ELF-1 (cell line): ENCODE measurements at places on chromosomes 2 and 18.

DNA sequence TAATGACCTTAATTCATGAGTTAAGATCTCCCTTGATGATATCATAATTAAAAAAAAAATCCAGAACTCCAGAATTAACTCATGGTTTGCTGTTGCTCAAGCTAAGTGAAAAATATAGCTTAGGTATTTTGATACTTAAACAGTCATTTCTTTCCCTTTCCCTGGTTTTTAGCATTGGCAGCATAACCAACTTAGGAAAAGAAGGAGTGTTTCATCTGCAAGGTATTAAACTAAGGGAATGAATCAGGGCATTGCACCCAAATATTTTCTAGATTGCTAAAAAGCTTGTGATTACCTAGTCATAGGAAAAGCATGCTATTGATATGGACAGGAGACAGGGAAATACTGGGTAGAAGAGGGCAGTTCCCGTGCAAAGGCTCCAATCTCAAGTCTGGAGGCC lies 207.2 kb downstream of the LRP1B start:
- DNase-seq = no peak

GRCh38 chr2:225270053-225270452 lies 129.5 kb upstream of the NYAP2 start:
- no peak for DNase-seq

- DNase-seq = peak; percentile 74
Observed at GRCh38 chr2:172931256-172931894, 144.3 kb upstream of the MAP3K20 start.

DNA sequence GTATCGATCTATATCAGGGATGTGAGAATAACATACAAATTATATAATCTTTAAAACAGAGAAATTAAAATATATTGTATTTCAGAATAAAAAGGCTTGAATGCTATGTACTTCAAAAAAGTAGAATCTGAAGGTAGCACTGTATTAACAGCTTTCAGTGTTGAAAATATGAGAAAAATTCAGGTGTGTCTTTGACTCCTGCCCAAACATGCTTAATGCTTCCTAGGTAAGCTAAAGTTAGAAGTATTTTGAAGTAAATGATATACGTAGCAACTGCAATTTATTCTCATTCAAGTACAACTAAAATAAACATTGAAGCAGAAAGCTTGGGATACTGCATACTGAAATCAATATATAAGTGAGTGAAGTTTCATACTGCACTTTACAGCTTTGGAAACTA lies 1082.0 kb upstream of the ACVR2A start:
- no peak for DNase-seq

GRCh38 chr2:8581234-8581561 lies 100.7 kb upstream of the ID2 start:
- no peak for DNase-seq

- no peak for DNase-seq
Observed at GRCh38 chr2:2782007-2782406, 450.9 kb upstream of the MYT1L start.

GRCh38 chr2:42806786-42807185 lies 14.4 kb upstream of the HAAO start:
- DNase-seq = no peak

DNA sequence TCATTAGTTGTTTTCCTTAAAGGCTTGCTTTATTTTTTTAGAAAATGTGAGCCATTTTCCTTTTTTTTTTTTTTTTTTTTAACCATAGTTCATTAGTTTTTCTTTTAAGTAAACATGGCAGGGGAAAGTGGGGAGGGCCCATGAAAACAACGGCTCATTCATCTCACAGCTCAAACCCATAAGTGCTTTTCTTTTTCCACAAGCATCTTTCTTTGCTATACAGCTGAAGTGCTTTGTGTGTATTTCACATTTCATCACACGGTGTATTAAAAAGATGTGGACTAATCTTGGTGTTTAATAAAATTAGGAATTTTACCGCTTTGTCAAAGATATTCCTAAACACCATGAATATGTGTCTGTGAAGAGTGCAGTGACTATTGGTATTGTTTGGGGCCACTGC lies 41.6 kb downstream of the RHBDD1 start:
- DNase-seq = no peak

- DNase-seq = no peak
Observed at GRCh38 chr2:13091455-13091854, 374.7 kb downstream of the TRIB2 start.

- no peak for DNase-seq
Observed at GRCh38 chr18:9665314-9665713, 42.8 kb upstream of the RAB31 start.

DNA sequence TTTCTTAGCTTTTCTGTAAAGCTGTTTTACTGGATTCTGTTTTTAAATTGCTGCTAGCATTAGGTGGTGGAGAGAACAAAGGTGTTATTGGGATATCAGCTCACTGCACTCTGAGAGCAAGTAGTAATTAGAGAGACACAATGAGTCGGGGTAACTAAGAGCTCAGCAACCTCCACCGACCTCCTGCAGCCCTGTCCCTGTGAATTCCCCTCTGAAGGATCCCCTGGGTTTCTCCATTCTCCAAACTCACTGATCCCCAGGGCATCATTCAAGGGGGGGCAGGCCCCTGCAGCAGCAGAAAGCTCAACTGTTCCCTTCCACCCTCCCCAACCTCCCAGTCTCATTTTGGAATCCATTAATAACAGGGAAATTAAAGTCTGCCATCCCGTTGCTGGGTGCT lies 73.0 kb downstream of the MTCL1 start:
- DNase-seq = peak; percentile 51

DNA sequence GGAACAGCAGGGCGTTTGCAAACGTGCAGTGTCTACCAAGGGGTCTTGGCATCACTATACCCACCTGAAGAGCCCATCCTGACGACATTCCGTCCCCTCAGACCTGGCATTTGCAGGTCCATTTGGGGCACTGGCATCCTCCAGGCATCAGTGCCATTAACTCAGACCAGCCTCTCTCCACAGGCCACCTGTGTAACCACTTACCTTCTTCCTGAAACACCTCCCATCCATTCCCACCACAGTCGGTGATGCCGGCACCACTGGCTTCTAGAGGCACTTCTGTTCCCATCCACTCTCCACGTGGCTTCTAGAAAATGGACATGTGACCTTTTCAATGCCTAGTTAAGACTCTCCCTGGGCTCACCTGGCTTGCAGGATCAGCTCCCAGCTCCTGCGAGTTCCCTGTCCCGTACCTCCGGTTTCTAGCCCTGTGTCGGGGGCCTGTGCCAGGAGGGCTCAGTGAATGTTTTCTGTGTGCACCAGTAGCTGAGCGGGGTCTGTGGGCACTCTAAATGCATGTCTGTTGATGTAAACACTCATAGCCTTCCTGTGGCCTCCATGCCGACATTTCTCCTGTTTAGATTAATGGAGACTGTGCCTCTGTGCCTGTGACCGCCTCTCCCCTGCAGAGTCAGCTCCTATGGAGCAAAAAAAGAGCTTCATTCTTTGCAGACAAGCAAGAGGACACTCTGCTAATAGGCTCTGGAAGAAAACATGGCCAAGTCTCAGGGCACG lies 458.0 kb upstream of the HS6ST1 start:
- no peak for DNase-seq

GRCh38 chr2:216690456-216690852 lies 4.9 kb downstream of the IGFBP5 start:
- no peak for DNase-seq

DNA sequence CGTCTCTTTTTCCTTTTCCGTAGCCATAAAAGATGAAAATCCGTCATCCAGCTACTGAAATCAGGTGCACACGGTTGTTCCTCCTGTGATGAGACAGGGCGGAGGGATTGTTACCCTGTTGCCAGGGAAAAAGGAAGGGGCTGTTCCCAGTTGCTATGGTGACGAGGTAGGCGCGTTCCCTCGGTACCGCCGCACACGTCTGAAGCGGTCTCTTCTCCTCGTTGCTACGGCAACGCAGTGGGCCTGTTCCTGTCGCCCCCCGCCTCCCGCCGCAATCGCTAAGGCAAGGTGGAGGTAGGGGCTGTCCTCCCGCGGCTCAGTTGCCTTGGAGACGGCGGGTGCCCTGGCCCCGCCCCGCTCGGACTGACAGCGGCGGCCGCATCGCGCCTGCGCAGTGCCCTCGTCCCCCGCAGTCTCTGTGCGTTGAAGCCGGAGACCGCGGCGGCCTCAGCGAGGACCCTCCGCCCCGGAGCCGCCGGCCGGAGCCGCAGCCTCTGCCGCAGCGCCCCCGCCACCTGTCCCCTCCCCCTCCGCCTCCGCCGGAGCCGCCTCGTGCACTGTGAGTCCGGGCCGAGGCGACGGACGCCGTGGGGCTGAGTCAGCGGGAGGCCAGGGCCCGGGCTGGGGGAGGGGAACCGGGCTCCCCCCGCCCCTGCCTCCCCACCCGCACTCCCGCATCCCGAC lies at the start of gene MAPRE3:
Gene MAPRE3, plus strand, starts transcription at position 394 of the 684 bp plus-strand sequence. CDS start 51,582 bp downstream, outside the sequence.
- DNase-seq = peak; percentile 98

DNA sequence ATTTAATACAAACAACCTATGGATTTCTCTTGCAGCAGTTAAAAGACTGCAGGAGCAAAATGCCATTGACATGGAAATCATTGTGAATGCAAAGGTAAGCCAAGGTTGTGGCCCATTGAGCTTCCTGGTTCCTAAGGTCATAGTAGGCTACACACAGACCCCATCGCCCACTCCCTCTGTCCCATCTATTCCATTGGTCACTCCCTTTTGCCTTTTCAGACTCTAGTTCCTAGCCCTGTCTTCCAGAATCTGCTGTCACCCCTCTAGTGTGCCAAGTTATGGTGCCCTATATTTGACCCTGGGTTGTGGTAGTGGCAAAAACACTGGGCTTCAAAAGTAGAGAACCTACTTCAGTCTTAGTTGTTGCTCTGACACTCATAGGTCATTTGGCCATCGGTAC lies 44.7 kb downstream of the UGP2 start:
- no peak for DNase-seq

DNA sequence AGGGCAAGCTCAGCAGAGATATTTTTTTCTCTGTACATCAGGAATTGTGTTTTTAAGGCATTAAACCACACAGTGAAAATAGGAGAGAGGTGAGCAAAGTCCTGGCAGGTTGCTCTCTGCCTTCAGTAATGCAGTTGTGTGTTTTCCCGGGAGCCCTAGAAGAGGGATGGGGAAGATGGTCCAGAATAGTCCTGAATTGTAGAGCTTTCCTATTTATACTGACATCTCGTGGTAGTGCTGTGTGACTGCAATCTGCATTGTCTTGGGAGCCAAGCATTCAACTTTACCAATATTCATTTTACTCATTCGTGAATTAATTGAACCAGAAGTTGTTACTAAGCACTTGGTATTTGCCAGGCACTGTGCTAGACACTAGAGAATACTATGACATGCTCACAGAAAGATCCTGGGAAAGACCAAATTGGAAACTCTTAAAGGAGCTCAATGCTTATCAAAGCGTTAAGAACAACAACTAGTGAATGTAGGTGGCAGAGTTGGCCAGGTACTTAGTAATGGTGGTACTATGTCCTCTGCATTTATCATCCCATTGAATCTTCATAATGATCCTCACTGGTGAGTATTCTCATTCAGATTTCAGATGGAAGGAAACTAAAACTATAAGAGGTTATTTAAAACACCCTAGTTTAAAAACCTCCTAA lies 214.6 kb downstream of the TRIB2 start:
- no peak for DNase-seq

DNA sequence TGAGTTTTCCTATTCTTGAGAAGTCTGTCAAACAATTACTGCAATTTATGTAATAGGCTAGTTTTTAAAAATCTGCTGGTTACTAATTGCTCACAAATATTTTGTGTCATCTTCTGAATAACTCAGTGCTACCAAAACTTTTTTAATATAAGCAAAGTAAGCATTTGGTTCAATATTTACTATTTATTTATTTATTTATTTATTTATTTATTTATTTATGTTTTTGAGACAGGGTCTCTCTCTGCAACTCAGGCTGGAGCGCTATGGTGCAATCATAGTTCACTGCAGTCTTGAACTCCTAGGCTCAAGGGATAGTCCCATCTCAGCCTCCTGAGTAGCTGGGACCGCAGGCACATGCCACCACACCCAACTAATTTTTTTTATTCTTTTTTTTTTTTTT lies 60.4 kb upstream of the CDH20 start:
- DNase-seq = no peak

DNA sequence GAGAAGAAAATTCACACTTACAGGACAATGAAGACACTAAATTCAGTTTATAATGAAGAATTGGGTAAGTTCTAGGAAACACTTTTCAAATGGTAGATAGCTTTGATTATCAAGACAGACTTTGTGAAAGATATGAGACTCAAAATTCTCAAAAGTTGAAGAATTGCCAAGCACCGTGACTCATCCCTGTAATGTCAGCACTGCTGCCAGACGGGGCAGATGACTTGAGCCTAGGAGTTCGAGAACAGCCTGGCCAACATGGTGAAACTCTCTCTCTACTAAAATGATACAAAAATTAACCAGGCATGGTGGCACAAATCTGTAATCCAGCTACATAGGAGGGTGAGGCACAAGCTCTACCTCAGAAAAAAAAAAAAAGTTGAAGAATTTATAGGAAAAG lies 1820.1 kb upstream of the LRRTM1 start:
- DNase-seq = no peak

DNA sequence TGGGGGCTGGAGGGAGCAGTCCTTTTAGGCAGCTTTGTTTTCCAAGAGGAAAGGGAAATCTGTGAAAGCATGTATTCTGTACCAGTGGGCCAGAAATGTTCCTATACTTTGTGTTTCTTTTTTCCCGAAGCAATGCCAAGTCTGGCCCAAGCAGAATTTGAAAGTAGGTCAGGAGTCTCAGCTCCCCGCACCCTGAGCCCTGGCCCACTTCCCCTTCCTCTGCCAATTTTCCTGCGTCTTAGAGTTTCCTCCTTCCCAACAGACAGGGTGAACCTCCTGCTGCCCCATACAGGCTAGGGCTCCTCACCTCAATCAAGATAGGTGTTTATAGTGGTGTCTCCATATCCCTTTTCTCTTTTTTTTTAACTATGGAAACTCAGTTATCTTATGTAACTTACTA lies 65.3 kb downstream of the KCTD18 start:
- DNase-seq = no peak

- no peak for DNase-seq
Observed at GRCh38 chr2:196745711-196746110, 53.8 kb downstream of the GTF3C3 start.

DNA sequence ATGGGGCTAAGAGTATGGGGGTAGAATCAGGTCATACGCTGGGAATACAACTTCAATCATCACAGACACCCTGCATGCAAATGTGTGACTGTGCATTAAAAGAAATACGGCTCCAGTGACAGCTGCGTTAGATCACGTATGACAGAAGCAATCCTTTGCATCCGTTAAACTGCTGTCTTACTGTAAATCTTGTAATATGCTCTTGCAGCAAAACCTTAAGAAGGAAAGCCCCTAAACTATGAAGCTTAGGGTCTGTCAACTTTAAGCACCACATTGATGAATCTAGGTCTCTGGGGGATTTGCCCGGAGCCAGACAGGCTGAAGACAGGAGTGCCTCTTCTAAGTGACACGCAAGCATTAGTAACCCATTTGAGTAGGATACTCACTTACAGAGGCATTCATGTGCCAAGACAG lies 84.7 kb upstream of the EML6 start:
- DNase-seq = no peak

- DNase-seq = no peak
Observed at GRCh38 chr2:162197069-162197825, 45.2 kb upstream of the GCG start.

GRCh38 chr18:57150081-57150480 lies 3.2 kb downstream of the BOD1L2 start:
- no peak for DNase-seq

- DNase-seq = no peak
Observed at GRCh38 chr18:30709595-30709994, 332.9 kb downstream of the DSC3 start.
